Thoracic aorta (tissue), 2 donors: ENCODE measurements at places on chromosomes 5 and 9.
A peak's percentile ranks its signal among the peaks of the same experiment; 100 is the strongest.

DNA sequence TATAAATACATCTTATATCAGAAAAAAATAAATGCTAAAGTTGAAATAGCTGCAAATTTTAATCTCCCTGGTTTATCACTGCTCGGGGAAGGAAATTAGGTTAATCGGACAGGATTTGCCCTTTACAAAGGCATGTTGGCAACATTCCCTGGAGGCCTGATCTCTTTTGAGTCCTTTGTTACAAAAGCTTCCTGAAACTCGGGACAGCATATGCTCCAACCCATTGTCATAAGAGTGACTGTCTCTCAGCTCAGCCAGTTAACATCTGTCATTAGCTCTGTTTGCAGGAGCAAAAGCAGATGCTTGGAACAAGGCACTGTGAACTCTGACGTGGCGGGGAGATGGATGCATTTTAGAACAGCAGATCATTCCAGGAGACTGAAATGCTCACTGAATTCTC, 80.6 kb downstream of the MYO10 start:
- DNase-seq = no peak

- DNase-seq = no peak
Measured at GRCh38 chr5:117893211-117893610, 1095.1 kb downstream of the DTWD2 start.

GRCh38 chr5:82165740-82166530, 112.2 kb downstream of the RPS23 start:
- peak; percentile 33 for DNase-seq

DNA sequence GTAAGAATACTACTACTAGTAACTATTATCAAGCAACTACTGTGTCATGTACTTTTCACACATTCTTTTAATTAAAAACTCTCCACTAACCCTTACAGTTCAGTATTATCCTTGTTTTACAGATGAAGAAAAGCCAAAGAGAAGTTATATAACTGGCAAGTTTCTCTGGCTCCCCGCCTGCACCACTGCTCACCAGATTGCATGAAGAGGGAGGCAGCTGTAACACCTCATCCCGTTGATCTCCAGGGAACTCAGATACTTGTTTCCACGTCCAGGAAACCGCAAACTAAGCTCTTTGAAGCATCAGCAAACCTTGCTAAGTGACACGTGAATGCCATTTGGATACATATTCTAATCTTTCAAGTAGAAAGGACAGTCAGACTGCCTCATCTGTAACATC, 70.3 kb downstream of the RIGI start:
- DNase-seq = no peak

DNA sequence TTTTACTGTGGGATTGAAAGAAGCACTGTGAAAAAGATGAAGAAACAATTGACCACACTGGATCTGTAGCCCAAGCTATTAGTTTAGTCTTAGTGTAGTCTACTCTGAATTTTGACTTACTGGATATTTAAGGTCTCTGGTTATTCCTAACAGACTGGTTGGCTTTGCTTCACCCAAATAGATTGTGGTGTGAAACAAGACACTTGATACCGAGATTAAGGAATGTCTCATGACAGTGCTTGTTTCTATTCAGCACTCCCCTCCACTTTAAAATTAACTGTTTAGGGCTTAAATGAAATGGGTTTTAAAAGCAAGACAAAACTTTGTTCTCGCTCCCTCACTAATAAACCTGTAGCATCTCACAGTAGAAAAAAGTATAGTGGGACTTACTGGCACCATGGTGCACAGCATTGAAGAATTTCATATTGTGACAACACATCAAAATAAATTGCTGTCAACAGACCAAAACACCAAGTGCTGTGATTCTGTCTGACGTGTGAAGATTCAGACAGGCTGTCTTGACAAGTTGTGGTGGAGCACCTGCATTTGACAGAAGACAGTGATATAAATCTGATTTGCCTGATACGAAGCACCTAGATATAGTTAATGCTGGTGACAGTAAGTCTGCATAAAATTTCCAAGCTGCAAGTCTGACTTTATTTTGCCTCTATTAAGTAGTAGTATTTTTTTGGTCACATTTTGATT, 73.1 kb downstream of the PBX3 start:
- DNase-seq = no peak

GRCh38 chr9:120257483-120257882, 322.5 kb downstream of the CDK5RAP2 start:
- no peak for DNase-seq

- no peak for DNase-seq
Measured at GRCh38 chr5:168357876-168358275, 66.4 kb downstream of the WWC1 start.
